ENCODE measurements at places on chromosomes 12 and 14. TPM values are rescaled to one million over a fixed set of nuclear protein-coding genes. Genes with fewer than 3 reads are reported as not detected.

DNA sequence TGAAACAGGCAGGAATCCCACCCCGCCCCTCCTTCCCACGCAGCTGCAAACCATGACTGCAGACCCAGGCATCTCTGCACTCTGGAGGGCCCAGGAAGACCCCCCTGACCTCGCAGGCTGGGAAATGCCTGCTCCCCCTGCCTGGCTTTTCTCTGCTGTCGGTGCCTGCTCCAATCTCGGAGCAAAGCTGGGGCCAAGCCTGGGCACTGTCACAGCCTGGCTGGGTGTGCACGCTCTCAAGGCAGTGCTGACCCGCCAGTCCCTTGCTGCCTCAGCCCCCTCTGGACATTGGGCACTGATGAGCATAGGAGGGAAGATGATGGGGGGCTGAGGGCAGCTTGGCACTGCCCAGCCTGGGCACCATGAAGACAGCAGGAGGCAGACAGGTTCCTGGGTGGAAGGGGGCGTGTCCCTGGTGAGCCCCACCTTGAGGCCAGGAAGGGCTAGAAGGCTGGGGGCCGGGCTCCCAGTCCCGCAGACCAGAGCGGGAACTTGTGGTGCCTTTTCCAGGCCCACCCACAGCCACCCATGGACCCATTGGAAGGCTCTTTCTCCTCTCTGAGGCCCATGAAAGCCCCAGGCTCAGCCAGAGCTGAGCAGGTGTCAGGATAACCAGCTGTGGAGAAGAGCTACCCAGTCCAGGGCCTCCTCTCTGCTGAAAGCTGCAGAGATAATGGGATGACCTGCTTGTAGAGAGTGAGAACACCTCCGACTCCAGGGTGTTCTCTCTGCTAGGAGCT is 10.7 kb upstream of the ZNF605 start:
- DNase-seq = no peak

Gene P2RX2
- not detected for total RNA-seq

- DNase-seq = no peak
Measured at GRCh38 chr12:97597031-97597751, 134.6 kb downstream of the RMST start.

DNA sequence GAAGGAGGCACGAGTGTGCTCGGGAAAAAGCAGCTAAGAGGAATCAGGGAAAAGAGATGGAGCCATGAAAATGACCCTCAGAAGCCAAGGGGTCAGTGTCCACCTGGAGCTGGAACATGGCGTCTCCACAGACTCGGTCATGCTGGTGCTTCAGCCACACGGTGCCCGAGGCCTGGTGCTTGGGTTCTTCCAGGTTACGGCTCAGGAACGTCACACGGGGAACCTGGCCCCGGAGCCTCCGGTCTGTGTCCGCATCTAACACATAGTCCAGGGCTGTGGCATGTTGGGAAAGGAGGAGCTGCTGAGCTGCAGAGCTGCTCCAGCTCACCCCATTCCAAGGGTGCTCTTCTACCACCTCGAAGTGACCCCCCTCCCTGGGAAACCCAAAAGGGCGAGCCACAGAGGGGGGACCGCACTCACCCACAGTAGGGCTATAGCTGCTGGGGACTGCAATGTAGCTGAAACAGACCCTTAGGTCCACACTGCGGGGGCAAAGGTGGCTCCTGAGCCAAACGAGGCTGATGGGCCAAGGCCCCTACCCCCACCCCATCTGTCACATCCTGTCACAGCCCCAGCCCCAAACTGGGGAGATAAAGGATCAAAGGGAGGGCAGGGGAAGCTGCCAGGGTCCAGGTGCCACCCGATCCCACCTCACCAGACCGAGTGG is 10.8 kb downstream of the ITGA7 start:
- no peak for DNase-seq

DNA sequence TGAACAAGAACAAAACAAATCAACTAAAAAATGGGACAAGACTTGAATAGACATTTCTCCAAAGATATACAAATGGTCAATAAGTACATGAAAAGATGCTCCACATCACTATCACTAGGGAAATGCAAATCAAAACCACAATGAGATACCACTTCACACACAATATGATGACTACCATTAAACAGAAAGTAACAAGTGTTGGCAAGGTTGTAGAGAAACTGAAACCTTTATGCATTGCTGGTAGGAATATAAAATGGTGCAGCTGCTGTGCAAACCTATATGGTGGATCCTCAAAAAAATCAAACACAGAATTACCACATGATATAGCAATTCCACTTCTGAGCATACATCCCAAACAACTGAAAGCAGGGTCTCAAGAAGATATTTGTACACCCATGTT is 5.2 kb downstream of the SMAGP start:
- DNase-seq = no peak

- DNase-seq = no peak
Measured at GRCh38 chr12:47772094-47772660, 861 bp upstream of the SLC48A1 start.

- no peak for DNase-seq
Measured at GRCh38 chr12:12319451-12320183, 30.4 kb downstream of the MANSC1 start.

- DNase-seq = no peak
Measured at GRCh38 chr14:83798421-83798820, 1731.5 kb upstream of the FLRT2 start.

GRCh38 chr14:88563845-88564244 is 1.0 kb downstream of the ZC3H14 start:
- no peak for DNase-seq

Gene NTN4
- total RNA-seq = 43.1 TPM

DNA sequence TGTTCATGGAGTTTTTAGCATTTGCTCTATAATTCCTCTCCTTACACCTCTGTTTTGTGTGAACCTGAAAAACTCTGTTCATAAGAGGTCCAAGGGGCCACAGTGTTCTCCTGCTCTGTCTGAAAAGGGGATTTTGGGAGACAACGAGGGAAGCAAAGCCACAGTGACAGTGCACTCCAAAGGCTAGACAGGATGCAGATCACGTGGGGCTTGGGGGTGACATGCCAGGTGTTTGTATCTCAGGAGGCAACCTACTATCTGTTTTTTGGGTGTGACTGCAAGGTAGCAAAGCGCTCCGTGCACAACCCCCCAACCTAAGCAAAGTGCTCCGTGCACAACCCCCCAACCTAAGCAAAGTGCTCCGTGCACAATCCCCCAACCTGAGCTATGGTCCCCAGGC is 5.1 kb upstream of the CHD4 start:
- DNase-seq = no peak

DNA sequence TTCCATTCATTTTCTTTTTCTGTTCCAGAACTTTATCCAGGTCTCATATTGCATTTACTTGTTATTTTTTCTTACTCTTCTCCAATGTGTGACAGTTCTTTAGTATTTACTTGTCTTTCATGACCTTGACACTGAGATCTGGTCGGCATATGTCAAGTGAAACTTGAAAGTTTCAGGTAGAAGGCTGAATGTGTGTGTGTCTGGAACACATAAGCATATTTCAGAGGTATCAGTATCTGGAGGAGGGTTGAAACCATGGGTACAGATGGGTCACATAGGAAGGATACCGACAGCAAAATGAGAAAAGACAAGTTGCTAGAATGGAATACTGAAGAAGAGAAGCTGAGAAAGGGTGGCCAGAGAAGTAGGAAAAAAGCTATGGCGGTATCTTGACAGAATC is 22.5 kb upstream of the PTGDR start:
- no peak for DNase-seq

GRCh38 chr14:65250162-65250495 is 147.8 kb upstream of the MAX start:
- DNase-seq = no peak

DNA sequence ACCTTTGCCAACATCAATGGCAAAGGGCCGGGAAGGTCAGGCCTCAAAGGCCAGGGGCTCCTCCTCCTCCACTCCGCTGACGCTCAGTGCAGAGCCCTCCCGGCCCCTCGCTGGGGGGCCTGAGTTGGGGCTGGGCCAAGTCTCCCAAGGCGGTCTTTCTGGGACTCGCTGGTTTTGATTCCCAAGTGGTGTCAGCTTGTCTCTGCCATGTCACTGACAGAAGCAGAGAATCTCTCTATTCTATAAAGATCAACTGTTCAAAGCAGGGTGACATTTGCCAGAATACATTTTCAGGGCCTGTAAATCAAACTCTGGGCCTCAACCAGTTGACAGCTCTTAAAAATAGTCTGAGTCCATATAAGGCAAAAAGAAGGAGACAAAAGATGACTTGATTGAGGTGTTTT is 75.9 kb downstream of the CCDC88C start:
- DNase-seq = no peak

- DNase-seq = peak; percentile 39
Measured at GRCh38 chr14:99604766-99605298, 825 bp upstream of the CCDC85C start.

Gene ASPG
- not detected for total RNA-seq

Gene KCNMB4
- total RNA-seq = 0.26 TPM
